Activated naive CD4-positive, alpha-beta T cell (primary cell): ENCODE measurements at places on chromosomes 3 and 15.

GRCh38 chr3:185399737-185400667 lies 37.1 kb downstream of the MAP3K13 start:
- no peak for DNase-seq

DNA sequence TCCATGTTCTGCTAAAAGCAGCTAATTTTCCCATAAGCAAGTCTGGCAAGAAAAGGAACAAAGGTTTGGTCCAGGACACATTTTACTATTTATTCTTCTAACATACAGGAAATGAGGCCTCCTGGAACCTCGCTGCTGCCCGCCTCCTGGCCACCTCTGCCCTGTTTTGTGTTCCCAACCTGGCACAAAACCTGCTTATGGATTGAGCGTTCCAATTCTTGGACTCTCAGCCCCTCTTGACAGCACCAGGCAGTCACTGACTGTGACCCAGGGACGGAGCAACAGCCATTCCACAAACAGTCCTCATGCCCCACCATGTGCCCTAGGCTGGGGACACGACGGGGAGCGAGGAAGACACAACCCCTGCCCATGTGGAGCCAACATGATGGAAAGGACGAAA lies 11.6 kb upstream of the SSUH2 start:
- no peak for DNase-seq

GRCh38 chr3:159865041-159865579 lies 123.5 kb upstream of the IL12A start:
- no peak for DNase-seq

- no peak for DNase-seq
Observed at GRCh38 chr3:64913515-64913914, 225.7 kb upstream of the ADAMTS9 start.

GRCh38 chr15:70632491-70633102 lies 130.8 kb downstream of the UACA start:
- DNase-seq, result no peak

DNA sequence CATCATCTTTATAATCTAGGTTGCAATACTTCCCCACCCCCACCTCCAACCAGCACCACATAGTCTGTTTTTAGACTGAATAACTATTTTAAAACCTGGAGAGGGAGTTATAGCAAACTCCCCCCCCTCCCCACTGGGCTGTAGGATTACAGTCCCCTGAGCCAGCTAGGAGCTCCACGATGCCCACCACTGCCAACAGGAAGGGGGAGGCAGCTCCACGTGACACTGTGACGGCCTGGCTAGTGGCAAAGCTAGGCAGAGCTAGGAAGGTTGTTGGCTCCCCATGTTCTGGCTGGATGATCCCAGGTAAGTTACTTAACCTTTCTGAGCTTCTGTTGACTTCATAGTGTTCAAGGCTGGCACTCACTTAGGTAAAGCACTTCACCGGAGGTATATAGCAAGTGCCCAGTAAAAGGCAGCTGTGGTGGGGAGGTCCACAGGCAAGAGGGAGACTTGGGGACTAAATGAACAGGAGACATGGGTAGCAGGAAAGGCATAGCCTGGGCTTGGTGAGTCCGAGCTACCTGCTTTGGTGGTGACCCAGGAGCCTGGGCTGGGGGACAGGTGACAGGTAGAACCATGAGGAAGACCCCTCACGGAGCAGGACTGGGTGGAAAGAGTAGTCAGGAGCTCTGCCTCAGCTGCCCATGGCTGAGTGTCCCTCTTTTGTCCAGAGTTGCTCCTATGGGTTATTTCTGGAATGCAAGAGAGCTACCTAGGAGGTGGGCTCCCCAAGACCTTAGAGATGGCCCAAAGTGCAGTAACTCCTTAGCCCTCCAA lies 4.0 kb upstream of the TBC1D21 start:
- DNase-seq, result no peak

DNA sequence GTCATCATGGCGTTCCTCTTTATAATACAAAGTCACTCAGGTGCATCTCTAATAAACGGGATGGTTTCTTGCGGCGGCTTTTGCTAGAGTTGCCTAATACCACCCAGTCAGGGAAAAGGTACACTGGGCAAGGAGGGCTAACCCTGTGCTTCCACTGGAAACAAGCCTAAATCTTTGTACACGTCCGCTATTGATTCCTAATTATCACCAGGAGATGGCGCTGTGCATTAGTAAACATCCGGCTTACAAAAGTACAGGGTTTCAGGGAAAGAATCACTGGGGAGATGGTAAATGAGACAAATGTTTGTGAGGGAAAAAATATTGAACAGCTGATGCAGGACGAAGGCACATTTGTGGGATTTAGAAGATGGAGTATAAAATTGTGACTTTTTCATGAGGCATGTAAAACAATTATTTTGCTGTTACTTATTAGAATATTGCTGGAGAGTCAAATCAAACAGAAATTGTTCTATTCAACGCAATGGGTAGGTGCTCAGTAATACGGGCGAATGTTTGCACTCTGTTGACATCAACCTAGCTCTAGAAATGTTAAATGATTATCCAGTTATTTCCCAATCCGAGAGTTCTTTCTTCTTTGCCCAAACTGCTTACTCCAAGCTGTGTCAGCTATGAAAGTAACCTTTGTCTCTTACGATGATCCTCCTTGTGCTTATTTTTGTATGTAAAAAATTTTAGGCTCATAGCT lies 50.6 kb downstream of the GMNC start:
- no peak for DNase-seq

DNA sequence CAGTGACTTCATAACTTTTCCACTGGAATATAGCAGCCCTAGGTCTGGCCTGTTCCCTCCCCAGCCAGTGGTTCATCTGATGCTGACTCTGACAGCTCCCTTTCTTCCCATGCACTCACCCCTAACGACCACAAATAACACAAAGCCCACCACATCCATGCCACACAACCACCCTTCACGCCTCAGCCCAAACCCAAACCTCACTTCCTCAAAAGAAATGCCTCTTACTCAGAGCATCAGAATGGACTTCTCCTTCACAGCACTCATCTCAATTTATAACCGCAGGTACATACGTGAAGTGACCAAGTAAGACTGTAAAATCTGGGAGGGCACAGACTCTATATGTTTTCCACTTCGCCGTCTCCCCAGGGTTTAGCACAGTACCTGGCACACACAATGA lies 1.1 kb downstream of the RBSN start:
- DNase-seq, result no peak

DNA sequence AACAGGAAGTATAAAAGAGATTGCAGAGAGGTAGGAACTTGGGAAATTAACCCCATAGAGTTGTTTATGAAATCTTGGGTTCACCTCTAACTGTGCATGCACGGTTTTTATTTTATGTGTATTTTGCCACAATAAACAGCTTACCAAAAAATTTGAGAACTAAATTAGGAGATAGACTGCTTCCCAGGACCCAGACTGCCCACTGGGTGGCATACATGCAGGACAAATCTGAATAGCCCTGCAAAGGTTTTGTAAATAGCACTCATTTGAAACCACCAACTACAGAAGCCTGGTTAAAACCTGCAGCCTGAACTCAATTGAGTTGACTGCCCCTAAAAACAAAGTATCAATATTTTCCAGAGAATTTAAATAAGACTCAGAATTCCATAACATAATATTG lies 96.4 kb upstream of the SLCO2A1 start:
- DNase-seq, result no peak

DNA sequence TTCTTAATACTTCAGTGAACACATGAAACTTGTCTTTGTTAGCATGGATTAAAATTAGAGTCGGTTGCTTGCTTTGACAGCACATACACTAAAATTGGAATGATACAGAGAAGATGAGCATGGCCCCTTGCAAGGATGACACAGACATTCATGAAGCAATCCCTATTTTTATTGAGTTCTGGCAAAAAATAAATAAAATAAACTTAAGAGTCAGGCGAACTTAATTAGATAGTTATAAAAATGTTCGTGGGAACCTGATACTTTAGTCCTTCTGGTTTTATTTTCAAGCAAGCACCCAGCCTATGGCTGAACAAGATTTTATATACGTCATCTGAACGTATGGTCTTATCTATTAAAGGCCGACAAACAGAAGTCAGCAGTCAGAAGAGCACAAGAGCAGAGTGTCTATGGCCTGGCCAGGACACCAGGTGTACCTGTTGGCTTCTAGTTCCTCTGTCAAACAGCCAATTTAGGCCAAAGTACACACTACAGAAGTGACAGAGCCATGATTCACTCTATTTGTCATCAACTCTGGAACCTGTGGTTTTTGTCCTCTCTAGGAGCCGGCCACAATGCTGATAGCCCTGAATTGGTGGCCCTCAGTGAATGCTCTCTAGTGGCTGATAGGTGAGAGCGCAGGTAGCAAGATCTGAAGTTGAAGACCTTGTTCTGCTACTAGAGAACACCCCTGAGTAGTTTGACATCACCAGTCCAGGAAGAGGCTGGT lies 64.3 kb downstream of the LEO1 start:
- DNase-seq, result no peak

- no peak for DNase-seq
Observed at GRCh38 chr3:187646906-187647660, 23.1 kb downstream of the SST start.

DNA sequence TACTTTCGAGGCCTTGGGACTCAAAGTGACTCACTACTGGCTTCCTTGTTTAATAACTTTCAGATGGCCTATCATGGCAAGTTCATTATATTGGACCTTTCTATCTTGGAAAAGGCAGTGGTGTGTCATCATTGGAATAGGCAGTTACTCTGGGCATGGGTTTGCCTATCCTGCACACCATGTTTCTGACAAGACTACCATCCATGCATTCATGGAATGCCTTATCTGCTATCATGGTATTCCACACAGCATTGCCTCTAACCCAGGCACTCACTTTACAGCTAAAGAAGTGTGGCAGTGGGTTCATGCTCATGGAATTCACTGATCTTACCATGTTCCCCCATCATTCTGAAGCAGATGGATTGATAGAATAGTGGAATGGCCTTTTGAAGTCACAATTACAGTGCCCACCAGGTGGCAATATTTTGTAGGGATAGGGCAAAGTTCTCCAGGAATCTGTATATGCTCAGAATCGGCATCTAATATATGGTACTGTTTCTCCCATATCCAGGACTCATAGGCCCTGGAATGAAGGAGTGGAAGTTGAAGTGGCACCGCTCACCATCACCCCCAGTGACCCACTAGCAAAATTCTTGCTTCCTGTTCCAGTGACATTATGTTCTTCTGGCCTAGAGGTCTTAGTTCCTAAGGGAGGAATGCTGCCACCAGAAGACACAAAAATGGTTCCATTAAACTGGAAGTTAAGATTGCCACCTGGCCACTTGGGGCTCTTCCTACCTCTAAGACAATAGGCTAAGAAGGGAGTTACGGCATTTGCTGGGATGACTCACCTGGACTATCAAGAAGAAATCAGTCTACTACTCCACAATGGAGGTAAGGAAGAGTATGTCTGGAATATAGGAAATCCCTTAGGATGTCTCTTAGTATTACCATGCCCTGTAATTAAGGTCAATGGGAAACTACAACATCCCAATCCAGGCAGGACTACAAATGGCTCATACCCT lies 1161.4 kb downstream of the SI start:
- no peak for DNase-seq

DNA sequence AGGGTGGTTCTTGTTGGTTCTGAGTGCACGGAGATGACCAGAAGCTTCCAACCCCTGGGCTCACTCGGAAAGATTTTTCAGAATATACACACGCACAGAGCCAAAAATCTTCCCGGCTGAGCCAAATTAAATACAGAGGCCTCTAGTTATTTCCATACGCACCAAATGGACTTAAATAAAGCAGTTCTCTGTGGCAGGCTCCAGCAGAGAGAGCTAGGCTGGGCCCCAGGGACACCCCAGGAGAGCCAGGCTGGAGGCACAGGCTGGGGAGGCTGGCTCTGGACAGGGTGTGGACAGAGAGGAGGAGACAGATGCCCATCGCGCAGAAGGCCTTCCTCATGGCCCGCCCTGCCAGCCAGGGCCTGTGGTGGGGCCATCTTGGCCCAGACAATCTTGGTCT lies 115.9 kb downstream of the IQSEC1 start:
- DNase-seq, result no peak

DNA sequence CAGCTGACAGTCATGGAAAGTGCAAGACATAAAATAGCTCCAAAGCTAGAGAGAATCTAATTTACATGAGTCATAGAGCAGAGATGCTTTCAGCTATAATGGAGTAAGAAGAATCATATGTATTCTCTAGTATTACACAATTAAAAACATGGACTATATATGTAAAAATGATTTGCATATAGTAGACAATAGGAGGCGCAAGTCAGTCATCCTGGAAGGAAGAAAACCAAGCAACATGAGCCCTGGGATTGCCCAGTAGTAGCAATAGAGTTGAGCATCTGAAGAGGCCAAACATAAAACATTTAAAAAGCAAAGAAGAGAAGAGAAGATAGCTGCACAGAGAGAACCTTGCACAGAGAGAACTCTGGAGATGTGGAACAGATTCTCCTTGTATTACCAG lies 455.0 kb downstream of the EPHA3 start:
- no peak for DNase-seq

DNA sequence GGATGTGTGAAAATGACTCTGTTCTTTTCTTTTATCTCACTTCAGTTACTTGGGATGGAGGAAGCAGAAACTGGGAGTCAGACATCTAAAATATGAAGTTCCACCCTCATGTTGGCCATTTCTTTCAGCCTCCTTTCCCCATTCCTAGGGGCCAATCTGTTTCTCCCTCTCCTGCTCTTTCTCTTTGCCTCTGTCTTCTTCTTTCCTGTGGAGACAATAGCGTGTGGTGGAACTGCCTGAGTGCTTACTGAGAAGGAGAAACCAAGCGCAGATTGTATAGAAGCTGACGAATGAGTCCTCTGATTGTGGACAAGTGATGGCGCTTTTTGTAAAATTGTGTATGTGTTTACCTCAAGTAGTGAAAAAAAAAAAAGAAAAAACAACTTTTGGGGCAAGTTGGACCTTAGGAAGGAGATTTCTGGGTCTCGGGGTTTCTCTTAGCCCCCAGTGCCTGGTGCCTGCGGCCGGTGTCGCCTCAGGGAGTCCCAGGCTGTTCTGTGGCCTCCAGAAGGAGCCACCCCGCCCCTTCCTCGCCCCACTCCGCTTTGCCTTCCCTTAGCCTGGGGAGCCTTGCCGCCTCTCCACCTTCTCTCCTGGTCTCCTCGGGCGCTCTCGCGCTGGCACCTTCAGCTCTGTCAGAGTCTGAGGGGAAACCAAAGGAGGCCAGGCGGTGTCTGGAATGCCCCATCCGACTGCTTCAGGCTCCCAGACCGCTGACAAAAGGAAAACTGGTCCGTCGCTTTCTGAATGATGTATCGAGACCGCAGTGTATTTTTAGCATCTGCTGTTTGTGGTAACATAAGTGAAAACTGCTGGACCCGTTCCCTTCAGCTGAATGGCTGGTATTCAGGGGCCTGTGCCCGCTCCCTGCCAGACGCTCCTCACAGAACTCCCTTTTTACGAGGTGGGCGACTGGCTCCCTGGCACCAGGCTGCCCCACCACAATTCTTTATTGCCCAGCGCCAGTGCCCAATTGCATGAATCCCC lies 30.1 kb downstream of the SCG5 start:
- DNase-seq, result no peak

- DNase-seq, result no peak
Observed at GRCh38 chr3:51379301-51379700, 5.8 kb upstream of the MANF start.

GRCh38 chr3:13010780-13011572 lies 62.3 kb downstream of the IQSEC1 start:
- no peak for DNase-seq

GRCh38 chr3:97823046-97824004 lies 1.5 kb downstream of the CRYBG3 start:
- no peak for DNase-seq

- no peak for DNase-seq
Observed at GRCh38 chr3:103906808-103907207, 1459.9 kb upstream of the ALCAM start.

GRCh38 chr3:1087066-1087560 lies 5.7 kb upstream of the CNTN6 start:
- no peak for DNase-seq
